ENCODE measurements at places on chromosomes 1 and 21.
A peak's percentile ranks its signal among the peaks of the same experiment; 100 is the strongest.

GRCh38 chr1:154784924-154785531, 85.1 kb downstream of the KCNN3 start:
- DNase-seq, result peak; percentile 11

DNA sequence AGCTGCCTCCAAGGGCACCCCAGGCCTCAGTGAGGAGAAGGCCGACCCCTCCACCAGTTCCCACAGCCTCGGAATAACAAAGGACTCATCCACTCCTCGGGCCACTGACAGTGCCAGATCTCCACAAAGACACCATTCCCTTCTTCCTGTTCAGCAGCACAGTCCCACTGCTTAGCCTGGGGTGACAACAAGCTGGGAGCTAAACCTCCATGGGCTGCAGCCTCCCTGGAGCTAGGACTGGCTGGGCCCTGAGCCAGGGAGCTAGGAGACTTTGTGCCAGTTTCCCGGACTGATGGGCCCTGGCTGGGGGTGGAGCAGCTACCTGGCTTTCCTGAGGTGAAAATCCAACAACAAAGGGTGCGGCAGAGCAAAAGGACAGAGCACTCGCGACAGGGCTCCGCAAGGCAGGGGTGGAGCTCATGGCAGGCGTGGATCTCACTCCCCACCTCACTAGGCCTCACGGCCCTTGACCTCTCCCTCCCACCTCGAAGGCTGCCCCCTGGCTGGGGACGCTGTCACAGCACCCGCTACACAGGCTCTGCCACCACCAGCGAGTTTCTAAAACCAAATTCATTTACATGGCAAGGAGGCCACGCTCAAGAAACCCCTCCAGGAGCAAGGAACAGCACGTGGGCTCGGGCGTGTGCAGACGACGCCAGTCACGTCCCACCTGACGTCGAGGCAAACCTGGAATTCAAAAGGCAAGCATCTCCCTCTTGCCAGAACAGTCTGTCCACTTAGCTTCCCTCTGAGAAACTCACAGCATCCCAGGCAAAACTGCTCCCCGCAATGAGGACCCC, 13.8 kb downstream of the SLC35E2B start:
- peak; percentile 23 for DNase-seq

DNA sequence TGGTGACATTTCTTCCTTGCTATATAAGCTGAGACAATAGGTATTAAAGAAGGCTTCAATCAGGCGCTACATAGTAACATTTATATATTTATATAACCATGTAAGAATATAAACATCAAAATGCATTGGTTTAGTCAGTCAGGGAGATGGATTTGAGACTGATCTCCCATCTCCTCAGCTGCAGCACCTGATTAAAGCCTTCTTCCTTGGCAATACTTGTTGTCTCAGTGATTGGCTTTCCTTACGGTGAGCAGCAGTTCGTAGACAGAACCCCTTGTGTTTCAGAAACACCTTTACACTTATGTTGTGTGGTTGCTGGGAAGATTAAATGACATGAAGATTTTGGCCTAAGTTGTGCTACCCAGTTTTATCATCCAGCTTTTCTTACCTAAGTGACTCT, 323.3 kb upstream of the DUSP10 start:
- no peak for DNase-seq

DNA sequence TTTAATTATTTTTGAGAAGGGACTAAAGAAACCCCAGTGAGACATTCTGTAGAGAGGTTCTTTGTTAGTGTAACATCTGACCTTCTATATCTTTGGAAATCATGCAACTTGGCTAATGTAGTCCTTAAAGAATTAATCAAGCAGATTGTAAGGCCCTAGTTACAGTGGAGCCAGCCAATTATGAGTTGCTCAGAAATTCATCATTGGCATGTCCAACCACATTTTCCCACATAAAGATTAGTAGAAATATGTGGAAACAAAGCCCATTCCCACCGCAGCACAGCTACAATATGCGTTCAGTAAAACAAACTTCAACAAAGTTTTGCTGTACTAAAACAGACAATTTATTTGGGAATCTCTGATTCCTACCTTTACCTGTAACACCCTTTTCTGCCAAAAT, 27.8 kb downstream of the WNT2B start:
- DNase-seq, result no peak

- no peak for DNase-seq
Observed at GRCh38 chr1:32170991-32171390, 8.5 kb upstream of the TXLNA start.

DNA sequence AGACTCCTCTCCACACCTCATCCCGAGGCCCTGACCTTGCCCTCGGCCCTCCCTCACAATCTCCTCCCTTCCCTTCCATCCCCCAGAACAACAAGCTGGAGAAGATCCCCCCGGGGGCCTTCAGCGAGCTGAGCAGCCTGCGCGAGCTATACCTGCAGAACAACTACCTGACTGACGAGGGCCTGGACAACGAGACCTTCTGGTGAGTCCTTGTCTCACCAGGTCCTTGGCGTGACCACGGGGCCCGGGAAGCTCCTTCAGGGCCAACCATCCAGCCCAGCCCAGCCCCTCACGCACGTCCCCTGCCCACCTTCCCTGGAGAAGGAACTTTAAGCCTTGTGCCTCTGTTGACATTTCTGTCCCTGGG, 15.6 kb downstream of the PODN start:
- DNase-seq, result no peak

- DNase-seq, result no peak
Observed at GRCh38 chr1:24635195-24635843, 7.8 kb upstream of the SRRM1 start.

- DNase-seq, result no peak
Observed at GRCh38 chr1:211621447-211622198, 42.7 kb upstream of the SLC30A1 start.

- no peak for DNase-seq
Observed at GRCh38 chr1:63255153-63255552, 67.2 kb upstream of the FOXD3 start.

GRCh38 chr1:44830900-44831304, 12.2 kb downstream of the PTCH2 start:
- no peak for DNase-seq

DNA sequence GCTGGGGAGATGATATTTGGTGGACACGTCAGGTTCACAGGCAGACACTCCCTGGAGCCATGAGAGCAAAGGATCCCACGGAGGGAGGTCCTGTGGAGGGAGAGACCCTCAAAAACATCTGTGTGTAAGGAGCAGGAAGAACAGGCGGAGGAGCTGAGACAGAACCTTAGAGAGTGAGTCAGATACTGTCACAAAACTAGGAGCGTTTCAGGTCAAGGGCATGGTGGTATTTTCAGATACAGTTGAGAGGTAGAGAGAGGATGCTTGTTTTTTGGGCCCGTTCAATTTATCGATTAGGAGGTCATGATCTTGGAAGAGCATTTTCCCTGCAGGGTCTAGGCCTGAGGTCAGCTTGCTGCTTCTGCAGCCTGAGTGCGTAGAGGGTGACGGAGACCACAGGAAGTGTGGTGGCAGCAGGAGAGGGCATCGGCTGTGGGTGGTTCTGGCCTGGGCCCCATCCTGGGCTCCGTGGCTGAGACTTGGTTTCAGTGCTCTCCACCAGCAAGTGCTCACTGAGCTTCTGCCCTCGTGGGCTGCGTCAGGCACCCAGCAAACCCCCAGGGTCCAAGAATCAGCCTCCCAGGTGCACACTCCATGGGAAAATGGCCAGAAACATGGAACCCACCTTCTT, 39.9 kb downstream of the SPSB1 start:
- no peak for DNase-seq

DNA sequence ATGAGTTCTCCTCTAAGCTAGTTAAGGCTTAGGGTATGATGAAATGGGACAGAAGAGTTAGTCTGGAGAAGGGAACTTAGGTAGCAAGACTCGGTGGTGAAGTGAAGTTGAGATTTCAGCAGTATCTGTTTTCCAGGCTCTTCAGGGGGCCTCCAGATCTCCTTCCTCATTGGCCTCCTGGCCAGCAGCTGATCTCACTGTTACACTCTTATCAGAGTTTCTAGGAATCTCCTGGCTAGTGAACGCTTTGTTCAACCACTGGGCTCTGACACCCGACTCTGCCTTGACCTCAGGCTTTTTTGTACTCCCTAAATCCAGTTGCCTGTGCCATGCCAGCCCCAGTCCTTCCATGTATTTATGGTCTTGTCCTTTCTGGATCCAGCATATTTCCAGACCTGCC, 311.0 kb downstream of the ASTN1 start:
- no peak for DNase-seq

DNA sequence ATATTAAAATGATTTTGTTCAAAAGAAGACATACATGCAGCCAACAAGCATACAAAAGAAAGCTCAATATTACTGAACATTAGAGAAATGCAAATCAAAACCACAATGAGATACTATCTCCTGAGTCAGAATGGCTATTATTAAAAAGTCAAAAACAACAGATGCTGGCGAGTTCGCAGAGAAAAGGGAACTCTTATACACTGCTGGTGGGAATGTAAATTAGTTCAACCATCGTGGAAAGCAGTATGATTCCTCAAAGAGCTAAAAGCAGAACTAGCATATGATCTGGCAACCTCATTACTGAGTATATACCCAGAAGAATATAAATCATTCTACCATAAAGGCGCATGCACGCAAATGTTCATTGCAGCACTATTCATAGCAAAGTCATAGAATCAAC, 126.0 kb upstream of the HMCN1 start:
- no peak for DNase-seq

DNA sequence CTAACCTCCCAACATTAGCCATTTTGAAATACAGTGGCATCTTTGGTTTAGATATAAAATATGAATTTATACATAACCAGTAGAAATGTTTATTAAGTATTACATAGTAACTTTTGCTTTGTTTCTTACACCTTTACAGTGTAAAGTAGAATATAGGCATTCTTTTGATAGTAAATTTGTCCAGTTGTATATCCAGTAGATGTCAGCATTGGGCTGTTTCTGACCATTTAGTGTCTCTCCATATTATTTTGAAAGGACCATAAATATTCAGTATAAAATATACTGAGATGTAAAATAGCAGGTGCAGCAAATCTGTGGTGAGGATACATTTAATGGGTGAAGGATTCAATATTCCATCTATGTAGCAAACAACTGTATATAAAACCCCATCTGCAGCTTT, 115.8 kb upstream of the ZRANB2 start:
- DNase-seq, result no peak

DNA sequence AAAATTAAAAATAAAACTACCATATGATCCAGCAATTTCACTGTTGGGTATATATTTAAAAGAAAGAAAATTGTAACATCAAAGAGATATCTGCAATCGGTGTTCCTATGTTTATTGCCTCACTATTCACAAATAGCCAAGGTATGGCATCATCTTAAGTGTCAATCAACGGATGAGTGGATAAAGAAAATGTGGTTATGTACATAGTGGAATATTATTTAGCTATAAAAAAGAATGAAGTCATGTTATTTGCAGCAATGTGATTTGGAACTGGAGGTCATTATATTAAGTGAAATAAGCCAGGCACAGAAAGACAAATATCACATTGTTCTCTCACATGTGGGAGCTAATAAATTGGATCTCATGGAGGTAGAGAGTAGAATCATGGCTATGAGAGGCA, 76.3 kb downstream of the RD3 start:
- no peak for DNase-seq

DNA sequence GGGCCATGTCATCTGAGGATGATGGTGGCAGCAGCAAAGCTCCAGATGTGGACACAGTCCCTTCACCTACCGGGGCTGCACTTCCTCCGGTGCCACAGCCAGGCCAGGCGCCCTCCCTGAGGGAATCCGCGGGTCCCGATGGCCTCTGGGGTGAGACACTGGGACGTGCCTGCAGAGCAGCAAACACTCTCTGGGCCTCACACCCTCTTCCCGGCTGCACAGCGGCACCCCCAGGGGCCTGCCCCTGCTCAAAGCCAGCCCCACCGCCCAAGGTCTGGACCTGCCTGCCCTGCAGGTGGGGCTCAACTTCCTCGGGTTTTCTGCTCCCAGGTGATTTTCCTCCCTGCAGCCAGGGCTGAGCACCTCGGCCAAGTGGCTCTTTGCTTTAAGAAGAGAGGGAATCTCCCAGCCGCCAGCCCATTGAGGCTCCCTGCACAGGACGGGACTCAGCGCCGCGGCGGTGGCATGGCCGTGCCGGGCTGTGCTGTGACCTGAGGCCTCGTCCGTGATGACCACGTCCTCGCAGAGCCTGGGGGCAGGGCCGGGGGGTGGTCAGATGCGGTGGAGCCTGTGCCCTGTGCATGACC, 21.3 kb upstream of the COL18A1 start:
- DNase-seq, result no peak

GRCh38 chr1:171141688-171142415, 43.2 kb upstream of the FMO2 start:
- DNase-seq, result no peak
